ENCODE measurements at places on chromosomes 1 and 21.

DNA sequence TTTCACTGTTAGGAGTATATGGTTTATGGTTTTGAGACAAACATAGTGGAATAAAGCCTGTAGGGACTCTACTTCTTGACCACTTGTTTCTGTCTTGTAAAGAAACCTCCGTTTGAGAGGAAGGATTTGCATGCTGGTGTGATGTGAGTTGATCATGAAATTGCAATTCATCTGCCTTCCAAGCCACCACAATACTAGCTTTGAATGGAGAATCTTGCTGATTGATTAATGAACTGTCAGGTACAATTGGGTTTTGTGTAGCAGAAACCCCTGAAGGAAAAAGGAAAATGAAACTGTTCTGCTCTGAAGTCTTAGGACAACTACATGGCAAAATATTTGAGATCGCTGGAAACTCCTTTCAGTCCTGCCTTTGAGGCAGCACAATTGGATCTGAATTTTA is 90.7 kb downstream of the VPS13D start:
- DNase-seq, result no peak

- no peak for DNase-seq
These were observed 9.7 kb upstream of the PRDX6 start for GRCh38 chr1:173467426-173467825.

- DNase-seq, result no peak
These were observed 35.2 kb upstream of the HSD17B7 start for GRCh38 chr1:162755306-162755705.

DNA sequence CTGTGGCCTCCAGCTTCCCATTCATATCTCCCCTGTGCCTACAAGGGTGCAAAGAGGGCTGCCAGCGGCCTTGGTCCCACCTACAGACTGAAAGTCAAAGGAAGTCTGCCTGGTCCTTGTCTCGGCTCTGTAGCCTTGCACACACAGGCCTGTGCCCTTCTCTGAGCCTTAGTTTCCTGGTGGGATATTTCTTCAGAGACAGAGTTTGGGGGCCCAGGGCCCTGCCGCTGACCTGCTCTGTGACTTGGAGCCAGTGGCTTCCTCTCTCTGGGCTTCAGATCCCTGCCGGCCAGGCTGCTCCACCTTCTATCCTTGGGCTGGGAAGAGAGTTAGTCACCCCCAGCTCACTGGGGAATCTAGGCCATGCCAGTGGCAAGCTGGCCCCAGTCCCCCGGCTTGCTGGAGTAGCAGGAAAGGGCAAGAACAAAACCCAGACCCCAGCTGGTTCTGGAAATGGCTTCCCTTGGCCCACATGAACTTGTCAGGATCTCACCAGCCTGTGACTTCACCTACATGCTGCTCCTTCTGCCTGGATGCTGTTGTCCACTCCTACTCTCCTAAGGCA is 1.0 kb upstream of the TMEM61 start:
- no peak for DNase-seq

- DNase-seq, result no peak
These were observed 92.5 kb downstream of the GALNT2 start for GRCh38 chr1:230159580-230159979.

DNA sequence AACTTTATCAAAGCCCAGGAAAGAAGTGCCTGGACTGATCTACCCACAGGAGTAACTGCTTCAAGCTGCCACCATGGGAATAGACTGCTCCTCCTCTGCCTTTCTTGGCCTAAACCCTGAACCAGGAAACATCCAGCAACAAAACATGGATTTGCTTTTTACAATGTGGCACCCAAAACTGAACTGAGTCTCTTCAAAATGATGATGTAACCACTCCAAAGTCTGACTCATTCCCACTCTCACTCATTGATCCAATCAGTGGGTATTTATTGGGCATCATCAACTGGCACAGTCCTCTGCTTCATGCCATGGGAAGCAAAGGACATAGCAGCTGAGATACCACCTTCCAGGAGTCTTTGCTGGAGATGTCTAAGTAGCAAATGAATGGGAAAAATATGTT is 23.5 kb downstream of the CYP4A22 start:
- no peak for DNase-seq

DNA sequence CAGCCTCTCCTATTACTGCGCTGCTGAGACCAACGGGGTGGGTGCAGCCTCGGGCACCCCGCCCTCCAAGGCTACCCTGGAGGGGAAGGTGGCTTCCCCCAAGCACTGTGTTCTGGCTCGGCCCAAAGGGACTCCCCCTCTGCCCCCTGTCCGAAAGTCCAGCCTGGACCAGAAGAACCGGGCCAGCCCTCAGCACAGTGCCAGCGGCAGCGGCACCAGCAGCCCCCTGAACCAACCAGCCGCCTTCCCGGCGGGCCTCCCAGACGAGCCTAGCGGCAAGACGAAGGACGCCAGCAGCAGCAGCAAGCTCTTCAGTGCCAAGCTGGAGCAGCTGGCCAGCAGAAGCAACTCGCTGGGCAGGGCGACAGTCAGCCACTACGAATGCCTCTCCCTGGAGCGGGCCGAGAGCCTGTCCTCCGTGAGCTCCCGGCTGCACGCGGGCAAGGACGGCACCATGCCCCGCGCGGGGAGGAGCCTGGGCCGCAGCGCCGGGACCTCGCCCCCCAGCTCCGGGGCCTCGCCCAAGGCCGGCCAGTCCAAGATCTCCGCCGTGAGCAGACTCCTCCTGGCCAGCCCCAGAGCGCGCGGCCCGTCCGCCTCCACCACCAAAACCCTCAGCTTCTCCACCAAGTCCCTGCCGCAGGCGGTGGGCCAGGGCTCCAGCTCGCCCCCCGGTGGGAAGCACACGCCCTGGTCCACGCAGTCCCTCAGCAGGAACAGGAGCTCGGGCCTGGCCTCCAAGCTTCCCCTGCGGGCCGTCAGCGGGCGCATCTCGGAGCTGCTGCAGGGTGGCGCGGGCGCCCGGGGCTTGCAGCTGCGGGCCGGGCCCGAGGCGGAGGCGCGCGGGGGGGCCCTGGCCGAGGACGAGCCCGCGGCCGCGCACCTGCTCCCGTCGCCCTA is 533.1 kb downstream of the KIF26B start:
- no peak for DNase-seq

DNA sequence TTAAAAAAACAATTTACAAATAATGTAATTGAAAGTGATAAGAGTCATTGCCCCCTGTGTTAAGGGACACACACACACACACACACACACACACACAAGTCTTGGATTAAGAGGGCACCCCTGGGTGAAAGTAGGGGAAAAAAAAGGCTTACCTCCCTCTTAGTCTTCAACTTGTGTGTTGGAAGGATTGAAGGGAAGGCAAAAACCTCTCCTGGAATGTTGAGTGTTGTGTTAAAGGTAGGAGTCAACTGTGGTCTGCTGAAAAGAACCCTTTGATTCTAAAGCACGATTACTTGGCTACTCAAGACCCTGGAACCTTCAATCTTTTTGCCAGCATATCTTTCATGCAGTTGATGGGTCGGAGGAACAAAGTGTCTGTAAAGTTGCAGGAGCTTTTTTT is 6.4 kb downstream of the PBX1 start:
- no peak for DNase-seq

GRCh38 chr1:21944733-21945073 is 7.6 kb upstream of the HSPG2 start:
- no peak for DNase-seq

DNA sequence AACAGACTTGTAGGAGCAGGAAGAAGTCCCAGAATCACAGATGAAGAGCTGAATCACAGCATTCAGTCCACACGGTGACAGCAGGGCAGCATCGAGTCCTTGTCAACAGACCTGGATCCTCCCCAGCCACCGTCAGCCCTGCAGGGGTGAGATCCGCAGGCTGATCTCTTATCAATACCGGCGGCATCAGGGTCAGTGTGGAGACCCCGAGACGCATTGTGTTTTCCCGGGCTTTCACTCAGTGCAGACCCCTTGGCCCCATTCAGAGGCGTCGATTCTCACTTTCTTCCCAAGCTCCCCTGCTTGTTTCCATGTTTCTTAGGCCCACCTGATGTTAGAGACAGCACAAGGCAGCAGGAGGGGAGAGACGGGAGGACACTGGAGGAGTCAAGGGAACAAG is 609.6 kb downstream of the PTPRU start:
- DNase-seq, result no peak

DNA sequence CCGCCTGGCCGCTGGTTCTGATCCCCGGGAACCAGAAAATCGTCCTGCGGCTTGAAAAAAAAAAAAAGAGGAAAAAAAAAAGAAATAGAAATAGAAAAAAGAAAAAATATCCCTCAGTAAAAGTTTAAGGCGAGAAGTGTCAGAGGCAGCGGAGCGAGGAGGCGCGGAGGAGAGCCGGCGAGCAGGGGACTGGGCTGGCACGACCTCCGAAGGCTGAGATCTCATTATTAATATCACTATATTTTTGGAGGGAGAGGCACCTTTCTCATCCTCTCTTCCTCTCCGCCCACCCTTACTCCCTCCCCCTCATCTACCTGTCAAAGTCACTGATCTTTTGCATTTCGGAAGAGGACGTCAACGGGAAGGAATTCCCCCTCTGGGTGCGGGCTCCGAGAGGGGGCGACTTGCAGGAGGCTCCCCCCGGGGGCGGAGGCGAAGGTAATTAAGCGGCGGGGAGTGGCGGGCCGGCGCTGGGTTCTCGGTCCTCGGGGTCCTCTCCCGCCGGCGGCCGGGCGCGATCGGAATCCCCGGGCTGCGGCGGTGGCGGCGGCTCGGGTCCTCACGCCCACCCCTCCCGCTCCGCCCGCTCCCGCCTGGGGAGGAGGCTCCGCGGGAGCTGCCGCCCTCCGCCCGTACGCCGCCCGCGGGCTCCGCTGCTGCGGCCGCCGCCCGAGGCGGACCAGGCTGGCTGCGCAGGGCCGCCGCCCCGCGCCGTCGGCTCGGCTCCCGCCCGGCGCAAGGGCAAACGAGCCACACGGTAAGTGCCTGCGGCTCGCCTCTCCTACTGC is at the start of gene NTNG1:
Gene NTNG1 (plus strand): TSS at position 337 of the 788 bp plus-strand sequence.
- peak; percentile 2 for DNase-seq

DNA sequence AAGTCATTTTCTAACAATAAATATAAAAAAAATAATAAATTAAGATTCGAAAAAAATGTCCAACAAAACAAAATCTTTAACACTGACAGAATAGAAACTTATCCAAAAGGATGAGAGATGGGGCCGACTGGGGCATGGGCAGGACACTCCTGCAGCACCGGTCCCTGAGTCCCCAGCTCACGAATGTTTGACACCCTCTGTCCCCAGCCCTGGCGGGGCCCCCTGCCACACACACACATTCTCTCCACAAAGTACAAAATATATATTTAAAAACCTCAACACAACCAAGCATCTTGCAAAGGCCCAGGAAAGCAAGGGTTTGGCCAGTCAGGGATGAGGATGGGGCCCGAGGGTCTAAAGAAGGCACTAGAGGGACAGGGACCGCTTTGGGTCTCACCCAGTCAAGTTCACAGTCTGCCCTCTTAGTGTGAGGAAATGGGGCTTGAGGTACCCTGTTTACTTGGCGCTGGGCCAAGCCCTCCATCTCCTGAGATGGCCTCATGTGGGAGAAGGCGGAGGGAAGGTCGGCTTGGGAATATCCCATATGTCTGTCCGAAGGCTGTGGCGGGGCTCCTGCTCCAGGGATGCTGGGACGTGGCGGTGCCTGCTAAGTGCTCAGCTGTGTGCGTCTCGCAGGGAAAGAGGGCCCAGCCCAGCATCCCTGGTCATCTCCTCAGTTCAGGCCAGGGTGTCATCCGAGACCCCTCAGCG is 31.3 kb downstream of the EPHA2 start:
- DNase-seq, result no peak

DNA sequence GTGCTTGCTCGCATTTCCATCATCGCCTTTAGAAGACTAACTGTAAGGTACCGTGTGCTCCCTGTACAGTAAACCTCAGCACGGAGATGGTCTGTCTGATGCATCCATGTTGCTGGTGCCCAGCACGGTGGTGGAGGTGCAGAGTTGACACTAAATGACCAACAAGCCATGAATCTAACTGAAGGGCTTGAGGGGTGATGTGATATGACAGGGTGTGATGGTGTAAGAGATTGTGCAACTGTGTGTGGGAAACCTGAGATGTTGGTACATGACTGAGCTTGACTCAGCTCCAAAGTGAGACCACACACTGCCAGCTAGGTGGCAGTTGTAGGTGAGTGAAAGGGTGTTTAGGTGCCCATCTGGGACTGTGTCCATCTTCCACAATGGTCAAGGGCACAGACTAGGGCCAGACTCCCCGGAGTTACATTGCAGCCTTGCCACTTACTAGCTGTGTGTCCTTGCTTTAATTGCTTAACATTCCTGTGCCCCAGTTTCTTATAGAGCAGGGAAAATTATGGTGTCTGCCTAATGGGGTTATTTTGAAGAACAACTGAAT is 21.4 kb downstream of the SLC2A1 start:
- no peak for DNase-seq

DNA sequence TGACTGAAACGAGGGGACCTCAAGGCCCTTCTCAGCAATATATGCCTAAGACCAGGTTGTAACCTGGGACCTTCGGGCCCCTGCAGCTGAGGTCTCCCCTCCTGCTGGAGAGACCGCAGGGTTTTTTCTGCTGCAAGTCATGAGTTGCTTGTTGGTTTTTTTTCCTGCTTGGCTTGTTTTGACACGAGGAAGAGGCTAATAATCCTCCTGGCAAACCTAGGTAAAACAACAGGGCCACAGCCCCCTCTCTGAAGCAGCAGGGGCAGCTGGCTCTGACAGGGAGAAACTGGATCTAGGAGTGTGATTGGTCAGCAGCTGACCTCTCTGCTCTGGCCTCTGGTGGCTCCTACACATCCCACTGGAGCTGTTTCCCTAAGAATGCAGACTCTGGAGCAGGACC is 69.0 kb downstream of the CD34 start:
- no peak for DNase-seq

DNA sequence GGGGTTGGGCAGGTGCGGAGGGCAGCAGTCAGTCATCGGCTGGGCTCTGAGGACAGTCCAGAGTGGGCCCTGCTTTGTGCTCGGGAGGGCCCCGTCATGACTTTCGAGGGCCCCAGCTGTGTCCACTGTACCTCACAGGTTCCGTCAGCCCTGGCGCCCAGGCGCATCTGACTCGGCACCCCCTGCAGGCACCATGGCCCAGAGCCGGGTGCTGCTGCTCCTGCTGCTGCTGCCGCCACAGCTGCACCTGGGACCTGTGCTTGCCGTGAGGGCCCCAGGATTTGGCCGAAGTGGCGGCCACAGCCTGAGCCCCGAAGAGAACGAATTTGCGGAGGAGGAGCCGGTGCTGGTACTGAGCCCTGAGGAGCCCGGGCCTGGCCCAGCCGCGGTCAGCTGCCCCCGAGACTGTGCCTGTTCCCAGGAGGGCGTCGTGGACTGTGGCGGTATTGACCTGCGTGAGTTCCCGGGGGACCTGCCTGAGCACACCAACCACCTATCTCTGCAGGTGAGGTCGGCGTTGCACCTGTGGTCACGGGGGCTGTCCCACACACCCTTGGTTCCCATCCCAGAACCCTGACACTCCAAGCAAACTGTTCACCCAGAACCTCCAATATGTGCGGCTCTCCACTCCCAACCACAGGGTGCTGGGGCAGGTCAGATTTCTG is 7.8 kb downstream of the PODN start:
- no peak for DNase-seq

- DNase-seq, result no peak
These were observed 10.0 kb upstream of the KPRP start for GRCh38 chr1:152747831-152748230.

DNA sequence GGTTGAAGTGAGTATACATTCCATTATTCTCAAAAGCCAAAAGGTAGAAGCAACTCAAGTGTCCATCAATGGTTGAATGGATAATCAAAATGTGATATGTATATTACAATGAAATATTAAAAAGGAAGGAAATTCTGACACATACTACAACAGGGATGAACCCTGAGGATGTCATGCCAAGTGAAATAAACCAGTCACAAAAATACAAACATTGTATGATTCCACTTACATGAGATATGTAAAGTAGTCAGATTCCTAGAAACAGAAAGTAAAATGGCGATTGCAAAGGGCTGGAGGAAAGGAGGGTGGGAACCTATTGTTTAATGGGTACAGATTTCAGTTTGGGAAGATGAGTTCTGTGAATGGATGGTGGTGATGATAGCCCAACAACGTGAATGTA is 5.8 kb downstream of the SLC44A3 start:
- DNase-seq, result no peak
